ENCODE measurements at places on chromosomes 3 and 15.

- DNase-seq: peak; percentile 26
Observed at GRCh38 chr15:82044373-82045178, 1.2 kb downstream of the MEX3B start.

GRCh38 chr3:33052671-33053070, 44.3 kb downstream of the GLB1 start:
- DNase-seq: no peak

- no peak for DNase-seq
Observed at GRCh38 chr3:12392101-12392878, 92.0 kb upstream of the TSEN2 start.

DNA sequence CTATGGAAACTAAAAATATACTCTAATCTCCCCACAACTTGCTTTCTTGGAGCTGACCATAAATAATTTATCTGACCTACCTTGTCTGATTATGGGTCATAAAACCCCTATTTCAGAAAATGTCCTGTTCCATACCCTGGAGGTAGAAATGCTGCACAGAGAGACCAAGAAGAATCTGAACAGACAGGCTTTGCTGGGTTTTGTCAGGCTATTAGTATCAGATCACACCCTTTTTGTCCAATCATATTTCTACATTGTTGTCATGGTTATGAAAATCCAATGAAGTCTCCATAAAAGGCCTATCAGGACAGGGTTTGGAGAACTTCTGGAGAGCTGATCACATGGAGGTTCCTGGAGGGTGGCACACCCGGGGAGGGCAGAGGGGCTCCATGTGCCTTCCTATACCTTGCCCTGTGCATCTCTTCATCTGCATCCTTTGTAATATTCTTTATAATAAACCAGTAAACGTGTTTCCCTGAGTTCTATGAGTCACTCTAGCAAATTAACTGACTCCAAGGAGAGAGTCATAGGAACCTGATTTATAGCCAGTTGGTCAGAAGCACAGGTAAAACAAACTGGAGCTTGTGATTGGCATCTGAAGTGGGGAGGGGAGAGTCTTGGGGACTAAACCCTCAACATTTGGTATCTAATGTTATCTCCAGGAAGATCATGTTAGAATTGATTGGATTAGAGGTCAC, 58.1 kb downstream of the NGLY1 start:
- DNase-seq: no peak

- no peak for DNase-seq
Observed at GRCh38 chr15:66617137-66618090, 51.6 kb upstream of the LCTL start.

DNA sequence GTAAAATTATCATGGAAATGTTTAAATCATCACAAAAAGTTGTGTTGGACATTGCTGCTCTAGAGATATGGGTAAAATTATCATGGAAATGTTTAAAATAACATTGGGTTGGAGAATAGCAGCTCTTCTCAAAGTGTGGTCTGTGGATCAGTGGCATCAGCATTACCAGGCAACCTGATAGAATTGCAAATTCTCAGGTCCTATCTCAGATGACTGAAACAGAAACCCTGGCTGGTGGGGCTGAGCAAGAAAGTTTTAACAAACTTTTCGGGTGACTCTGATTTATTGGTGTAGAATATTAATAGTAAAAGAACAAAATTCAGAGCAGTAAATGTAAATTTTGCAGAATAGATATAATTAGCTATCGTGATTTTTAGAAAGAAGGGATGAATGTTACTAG, 28.9 kb downstream of the NXPE3 start:
- no peak for DNase-seq

- no peak for DNase-seq
Observed at GRCh38 chr3:197364410-197365071, 66.1 kb upstream of the DLG1 start.

GRCh38 chr15:73370151-73370550, 1.4 kb upstream of the HCN4 start:
- no peak for DNase-seq

DNA sequence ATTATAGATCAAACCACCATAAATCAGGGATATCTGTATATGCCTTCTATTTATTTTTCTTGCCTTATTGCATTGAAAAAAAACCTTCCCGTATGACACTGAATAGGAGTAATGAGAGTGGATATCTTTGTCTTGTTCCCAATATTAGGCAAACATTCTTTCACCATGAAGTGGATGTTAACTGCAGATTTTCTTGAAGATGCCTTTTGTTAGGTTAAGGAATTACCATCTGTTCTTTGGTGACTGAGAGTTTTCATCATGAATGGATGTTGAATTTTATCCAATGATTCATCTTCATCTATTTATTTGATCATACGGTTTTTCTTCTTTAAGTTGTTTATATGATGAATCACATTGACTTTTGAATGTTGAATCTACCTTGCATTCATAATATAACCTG, 47.1 kb upstream of the MECOM start:
- no peak for DNase-seq

GRCh38 chr3:69451594-69451993, 65.7 kb upstream of the FRMD4B start:
- DNase-seq: no peak

- DNase-seq: peak; percentile 53
Observed at GRCh38 chr3:69065318-69065964, 13.3 kb upstream of the TMF1 start.

- peak; percentile 75 for DNase-seq
Observed at GRCh38 chr3:183515968-183516851, 39.3 kb downstream of the KLHL6 start.

DNA sequence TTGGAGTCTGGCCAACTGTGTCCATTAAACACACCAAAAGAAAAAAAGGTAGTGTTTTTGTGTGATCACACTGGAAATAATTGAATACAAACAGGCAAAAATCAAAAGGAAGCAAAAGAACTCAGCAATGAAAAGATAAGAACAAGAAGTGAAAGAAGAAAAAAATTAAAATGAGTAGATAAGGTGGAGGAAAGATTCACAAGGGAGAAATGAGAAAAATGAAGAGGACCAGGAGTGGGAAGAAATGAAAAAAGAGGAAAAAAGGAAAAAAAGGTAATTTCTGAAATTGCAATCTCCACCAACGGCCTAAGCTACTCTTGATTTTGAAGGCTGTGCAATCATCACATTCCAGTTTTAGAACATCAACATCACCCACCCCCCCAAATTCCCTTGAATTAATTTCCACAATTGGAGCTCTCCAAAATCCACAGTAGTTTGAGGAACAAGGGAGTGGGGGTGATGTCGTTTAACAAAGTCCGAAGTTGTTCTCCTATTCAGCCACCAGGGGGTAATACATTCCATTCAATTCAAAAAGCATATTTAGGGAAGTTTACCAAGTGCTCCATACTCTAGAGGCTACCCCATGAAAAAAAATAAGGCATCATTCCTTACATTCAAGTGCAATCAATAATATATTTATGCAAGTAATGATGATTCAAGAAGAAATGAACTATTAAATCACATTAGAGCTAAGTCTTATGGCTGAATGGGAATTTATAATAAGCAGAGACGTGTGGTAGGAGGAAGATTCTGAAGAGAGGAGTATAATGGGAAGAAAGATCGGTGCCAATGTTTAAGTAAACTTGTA, 37.4 kb downstream of the ZNF860 start:
- peak; percentile 46 for DNase-seq

DNA sequence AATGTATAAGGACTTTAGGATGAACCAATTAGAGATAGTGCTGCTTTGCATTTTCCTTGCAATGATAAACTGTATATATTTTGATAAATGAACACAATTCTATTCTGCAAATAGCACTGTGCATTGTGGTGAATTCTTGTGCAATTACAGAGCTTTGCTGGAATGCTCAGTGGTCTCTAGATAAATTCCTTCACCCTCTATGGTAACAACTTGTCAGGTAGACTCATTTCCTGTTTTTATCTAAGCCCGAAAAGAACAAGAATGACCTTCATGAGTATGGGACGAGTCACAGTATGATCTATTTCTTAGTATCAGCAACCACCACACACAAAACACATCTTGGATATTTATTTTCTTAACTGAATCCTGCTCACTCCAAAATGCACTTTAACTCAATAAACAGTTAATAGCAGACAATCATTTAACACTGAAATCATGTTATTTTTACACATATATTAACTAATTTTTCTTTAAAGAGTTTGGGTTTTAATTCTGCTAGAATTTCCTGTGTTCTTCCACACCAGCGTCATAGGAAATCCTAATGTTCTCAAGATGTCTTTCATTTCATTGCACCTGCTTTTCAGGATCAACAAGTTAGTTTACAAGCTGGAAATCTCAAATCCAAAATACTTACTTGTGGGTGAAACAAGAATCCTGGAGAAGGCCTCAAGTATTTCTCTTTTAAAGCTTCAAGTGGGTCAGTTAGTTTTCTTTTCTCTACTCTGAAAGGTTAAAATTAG, 551.2 kb downstream of the MECOM start:
- no peak for DNase-seq

DNA sequence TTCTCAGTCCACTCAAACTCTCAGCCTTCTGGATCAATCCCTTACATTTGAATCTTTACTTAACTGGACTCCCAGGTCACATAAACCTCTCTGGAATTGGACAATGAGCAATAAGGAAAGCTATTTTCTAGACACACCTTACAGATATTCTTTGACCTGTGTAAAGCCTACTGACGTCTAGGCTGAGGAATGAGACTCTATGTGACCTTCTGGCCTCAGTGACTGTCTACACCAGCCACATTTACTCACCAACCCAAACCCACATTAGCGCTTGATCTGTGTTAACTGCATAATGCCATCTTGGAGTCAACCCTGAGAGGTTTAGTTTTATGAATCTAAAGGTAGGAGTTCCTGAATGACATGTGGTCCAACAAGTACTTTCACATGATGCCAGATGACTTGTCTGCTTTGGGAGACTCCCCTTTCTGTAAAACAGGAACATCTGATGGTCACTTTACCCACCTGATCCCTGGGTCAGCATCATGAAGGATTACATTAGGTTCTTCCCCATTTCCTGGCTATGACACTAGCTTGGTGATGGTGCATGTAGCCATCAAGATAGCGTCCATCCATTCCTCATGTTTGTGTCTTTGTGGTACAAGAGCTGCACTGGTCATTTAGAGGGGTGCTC, 11.4 kb upstream of the COMMD2 start:
- DNase-seq: no peak

- no peak for DNase-seq
Observed at GRCh38 chr3:30426293-30426993, 180.0 kb upstream of the TGFBR2 start.

GRCh38 chr15:100338971-100339444, 2.8 kb downstream of the ADAMTS17 start:
- peak; percentile 76 for DNase-seq

DNA sequence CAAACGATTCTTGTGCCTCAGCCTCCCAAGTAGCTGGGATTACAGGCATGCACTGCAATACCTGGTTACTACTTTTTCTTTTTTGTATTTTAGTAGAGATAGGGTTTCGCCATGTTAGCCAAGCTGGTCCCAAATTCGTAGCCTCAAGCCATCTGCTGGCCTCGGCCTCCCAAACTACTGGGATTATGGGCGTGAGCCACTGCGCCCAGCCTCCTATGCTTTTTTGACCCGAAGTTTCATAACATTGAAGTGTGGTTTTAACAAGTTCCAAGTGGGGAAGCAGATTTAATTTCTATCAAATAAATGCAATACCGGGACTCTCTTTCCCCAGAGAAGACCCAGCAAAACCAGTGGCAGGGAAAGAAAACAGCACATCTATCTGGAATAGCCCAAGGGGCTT, 13.7 kb downstream of the SH3BP5 start:
- no peak for DNase-seq

- no peak for DNase-seq
Observed at GRCh38 chr3:175640958-175641357, 781.8 kb downstream of the NAALADL2 start.

GRCh38 chr3:47491777-47492176, 16.0 kb upstream of the SCAP start:
- DNase-seq: no peak

GRCh38 chr3:25397150-25397549, 30.9 kb upstream of the RARB start:
- no peak for DNase-seq

DNA sequence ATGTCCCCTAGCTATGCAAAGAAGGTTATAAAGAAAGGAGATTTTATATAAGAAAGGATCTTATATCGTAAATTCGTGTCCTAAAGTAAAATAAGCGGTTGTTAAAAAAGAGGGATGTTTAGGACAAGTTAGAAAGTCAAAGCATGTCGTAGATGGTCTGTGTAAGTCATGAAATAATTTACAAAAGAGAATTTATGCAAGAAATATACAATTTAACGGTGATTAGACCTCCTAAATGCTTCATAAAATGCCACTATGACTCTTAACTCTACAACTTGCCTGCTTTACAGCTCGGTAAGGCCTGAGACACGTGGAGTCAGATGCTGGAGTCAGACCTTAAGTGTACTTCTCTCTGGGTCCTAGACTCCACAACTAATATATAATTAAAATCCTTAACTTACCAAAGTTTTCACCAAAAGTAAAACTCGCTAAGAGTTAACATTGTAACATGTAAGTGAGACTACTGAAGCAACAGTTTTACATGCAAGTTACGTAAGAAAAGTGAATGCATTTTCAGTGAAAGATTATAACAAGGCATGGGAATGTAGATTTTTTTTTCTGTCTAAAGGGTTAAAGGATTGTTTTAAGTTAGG, 13.3 kb upstream of the SRPRB start:
- no peak for DNase-seq

- DNase-seq: no peak
Observed at GRCh38 chr3:197007296-197007940, 22.2 kb downstream of the MELTF start.

GRCh38 chr15:63050731-63051155, 8.2 kb downstream of the TPM1 start:
- no peak for DNase-seq

- DNase-seq: no peak
Observed at GRCh38 chr3:33918126-33918756, 119.8 kb downstream of the PDCD6IP start.

GRCh38 chr3:16472593-16472992, 40.9 kb downstream of the RFTN1 start:
- DNase-seq: no peak
